Midbrain (tissue), 1 donor: ENCODE measurements at places on chromosomes 3 and 15.
A peak's percentile ranks its signal among the peaks of the same experiment; 100 is the strongest.

DNA sequence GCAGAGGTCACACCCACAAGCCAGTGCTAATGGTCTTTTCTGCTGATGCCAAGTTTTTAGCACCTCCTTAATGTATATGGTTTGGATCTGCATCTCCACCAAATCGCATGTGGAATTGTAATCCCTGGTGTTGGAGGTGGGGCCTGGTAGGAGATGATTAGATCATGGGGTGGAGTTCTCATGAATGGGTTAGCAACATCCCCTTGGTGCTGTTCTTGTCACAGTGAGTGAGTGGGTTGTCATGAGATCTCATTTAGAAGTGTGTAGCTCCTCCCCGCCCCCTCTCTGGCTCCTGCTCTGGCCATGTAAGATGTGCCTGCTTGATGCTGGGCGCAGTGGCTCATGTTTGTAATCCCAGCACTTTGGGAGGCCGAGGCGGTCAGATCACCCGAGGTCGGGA lies 37.3 kb upstream of the KLHL6 start:
- no peak for DNase-seq

- DNase-seq = no peak
Measured at GRCh38 chr3:195042743-195043606, 228.0 kb downstream of the XXYLT1 start.

GRCh38 chr3:33658991-33659848 lies 58.8 kb downstream of the CLASP2 start:
- DNase-seq = peak; percentile 95

DNA sequence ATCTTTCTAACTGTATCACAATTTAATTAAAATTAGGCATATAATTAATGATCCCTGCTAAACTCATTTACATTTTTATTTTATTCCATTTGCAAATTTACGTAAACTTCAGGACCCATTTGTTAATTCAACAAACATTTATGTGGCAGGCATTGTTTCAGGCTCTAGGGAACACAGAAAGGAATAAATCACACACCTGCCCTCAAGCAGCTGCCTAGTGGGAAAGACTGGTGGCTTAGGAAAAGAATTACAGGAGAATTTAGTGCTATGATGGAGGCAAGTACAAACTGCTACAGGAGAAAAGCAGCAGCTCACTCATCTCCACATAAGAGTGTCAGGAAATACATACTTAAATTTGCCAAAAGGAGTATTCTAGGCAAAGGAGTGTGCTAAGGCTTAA lies 11.2 kb downstream of the CBLB start:
- no peak for DNase-seq

- no peak for DNase-seq
Measured at GRCh38 chr15:71821547-71822129, 11.3 kb downstream of the NR2E3 start.

GRCh38 chr15:29802411-29802810 lies 19.9 kb downstream of the TJP1 start:
- no peak for DNase-seq

- DNase-seq = no peak
Measured at GRCh38 chr3:26719134-26719533, 96.6 kb downstream of the LRRC3B start.

- peak; percentile 68 for DNase-seq
Measured at GRCh38 chr3:183822631-183823030, 2.7 kb downstream of the MAP6D1 start.

DNA sequence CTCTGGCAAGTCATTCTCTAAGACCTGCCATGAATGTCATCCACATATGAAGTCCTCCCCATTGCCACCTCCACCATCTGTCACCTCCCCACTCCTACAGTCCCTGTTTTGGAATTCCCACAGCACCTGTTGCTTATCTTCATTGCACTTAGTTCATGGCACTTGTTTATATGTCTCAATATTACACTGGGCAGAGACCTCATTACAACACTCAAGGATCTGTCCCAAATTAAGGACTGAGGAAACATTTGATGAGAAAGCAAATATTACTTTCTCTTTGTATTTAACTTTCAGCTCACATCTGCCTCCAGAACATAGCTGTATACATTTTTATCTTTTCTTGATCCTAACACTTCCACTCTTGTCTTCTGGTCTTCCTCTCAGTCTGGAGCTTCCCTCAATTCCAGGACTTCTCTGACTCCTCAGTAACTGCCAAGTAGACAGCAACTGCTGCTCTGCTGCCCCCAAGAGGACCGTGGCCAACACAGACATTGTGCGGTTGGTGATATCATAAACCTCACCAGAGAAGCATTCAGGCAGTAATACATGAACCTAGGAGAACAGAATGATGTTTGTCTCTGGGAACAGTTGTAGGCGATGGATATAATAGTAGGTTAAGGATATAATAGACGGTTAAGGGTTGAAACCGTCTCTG lies 45.0 kb upstream of the FGF12 start:
- peak; percentile 4 for DNase-seq

DNA sequence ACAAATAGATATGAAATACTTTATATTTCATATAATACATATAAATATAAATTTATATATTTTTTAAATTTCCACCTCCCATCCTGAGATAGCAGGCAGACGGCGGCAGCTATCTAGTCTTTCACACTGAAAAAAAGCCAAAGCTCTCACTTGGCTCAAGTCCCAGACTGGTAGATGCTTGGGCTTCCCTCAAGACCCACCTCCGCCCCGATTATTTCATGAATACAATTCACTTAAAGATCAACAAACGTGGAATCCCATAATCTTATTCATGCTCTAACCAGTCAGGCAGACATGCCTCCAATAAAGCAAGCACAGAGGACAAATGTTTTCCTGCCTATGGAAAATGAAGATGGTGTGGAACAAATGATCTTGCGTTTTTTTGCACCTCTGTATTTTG lies 275.9 kb upstream of the NR2F2 start:
- DNase-seq = no peak

DNA sequence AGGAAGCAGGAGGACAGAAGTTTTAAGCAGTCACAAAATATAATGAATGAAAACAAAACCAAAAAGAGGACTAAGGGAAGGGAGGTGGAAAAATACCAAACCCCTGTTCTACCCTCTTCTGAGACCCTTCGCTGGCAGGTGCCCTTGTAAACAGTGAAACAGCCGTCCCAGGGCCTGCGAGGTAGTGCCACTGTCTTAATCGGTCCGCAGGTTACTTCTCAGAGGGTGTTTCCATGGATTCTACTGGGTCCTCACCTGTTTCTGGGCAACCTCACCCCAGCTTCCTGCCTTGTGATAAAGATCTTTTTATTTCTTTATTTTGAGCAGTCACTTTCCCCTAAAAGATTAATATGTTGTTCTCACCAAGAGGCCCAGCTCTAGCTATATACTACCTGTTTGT lies 65.3 kb downstream of the SLC30A4 start:
- no peak for DNase-seq

DNA sequence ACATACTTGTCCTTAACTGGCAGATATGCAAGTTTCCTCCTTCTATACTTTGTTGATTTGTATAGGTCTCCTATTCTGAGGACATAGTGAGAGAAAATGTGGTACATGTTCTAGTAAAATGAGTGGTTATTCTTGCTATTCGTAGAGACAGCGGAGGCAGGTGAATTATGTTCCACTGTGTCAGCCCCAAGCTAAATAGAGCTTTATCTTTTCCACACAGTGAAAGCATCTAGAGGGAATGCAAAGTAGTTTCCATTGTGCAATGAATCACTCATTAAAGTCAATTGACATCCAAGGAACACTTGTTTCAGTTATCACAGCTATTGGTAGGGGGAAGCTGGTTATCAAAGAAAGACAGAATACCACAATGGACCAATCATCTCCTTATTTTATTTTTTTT lies 262.4 kb downstream of the NLGN1 start:
- no peak for DNase-seq

GRCh38 chr3:93988283-93988682 lies 8.3 kb downstream of the ARL13B start:
- no peak for DNase-seq

DNA sequence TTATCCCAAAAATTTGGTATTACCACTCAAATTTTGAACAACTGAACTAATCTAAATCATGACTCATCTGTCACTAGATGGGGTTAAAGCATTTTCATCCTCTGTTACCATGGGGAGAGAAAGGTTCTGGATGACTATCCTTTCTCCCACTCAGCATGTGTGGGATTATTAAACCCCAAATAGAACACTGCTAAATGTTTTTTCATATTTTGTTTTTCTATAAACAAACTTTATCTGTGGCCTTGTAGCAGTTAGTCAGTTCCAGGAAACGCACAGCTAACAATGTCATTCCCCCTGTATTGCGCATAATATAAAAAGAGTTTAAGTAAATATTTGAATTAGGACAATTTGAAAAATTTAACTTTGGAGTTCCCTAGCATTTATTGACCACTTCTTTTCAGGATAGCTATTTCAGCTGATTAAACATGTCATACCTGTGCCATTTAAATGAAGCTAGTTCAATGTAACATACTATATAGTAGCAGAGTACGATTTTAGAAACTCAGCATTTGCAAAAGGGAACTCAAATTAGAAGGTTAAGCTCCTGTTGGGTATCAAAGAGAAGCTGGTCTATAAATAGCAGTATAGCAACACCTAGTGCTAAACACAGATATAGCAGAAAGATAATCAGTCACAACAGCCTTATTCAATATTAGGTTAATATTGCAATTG lies 9.2 kb upstream of the TMEM212 start:
- peak; percentile 21 for DNase-seq

GRCh38 chr15:80788536-80788935 lies 9.4 kb downstream of the CEMIP start:
- DNase-seq = no peak

DNA sequence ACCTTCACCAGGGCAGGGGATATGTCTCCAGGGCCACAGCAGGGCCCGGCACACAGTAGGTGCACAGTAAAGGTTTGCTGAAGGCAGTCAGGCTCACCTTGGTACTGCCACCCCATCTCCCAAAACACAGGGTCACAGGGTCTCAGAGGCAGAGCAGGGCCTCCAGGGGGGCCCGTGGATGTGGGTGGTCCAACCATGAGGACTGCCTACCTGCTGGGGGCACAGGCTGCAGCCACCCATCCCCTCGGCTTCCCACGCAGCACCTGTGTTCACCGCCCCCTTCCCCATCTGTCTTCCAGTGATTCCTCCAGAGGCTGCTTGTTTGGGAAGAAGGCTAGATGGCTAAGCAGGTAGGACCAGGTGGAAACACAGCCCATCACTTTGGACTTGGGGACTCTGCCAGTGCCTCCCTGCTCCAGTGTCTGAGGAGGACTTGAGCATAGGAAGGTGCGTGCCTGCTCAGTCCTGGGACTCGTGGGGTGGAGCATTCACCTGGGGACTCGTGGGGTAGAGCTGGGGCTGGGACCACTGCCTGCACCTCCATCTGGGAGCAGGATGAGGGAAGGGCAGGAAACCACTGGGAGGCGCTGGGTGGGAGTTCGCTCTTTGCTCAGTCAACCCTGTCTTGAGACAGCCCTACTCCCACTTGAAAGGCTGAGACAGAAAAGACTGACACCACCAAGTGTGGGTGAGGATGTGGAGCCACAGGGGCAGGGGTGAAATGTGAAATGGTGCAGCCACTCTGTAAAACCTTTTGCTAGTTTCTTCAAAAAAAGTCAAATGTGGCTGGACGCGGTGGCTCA lies 18.8 kb upstream of the PLXND1 start:
- no peak for DNase-seq

GRCh38 chr15:69828181-69828828 lies 269.4 kb downstream of the TLE3 start:
- no peak for DNase-seq

- DNase-seq = no peak
Measured at GRCh38 chr3:132973441-132973840, 64.8 kb upstream of the TMEM108 start.

- DNase-seq = peak; percentile 49
Measured at GRCh38 chr3:50278880-50279224, at the start of gene LSMEM2. Gene LSMEM2 (plus strand): TSS chr3:50279087. CDS start chr3:50279114, 27 bp downstream.

- no peak for DNase-seq
Measured at GRCh38 chr3:194967151-194968117, 281.8 kb downstream of the FAM43A start.

DNA sequence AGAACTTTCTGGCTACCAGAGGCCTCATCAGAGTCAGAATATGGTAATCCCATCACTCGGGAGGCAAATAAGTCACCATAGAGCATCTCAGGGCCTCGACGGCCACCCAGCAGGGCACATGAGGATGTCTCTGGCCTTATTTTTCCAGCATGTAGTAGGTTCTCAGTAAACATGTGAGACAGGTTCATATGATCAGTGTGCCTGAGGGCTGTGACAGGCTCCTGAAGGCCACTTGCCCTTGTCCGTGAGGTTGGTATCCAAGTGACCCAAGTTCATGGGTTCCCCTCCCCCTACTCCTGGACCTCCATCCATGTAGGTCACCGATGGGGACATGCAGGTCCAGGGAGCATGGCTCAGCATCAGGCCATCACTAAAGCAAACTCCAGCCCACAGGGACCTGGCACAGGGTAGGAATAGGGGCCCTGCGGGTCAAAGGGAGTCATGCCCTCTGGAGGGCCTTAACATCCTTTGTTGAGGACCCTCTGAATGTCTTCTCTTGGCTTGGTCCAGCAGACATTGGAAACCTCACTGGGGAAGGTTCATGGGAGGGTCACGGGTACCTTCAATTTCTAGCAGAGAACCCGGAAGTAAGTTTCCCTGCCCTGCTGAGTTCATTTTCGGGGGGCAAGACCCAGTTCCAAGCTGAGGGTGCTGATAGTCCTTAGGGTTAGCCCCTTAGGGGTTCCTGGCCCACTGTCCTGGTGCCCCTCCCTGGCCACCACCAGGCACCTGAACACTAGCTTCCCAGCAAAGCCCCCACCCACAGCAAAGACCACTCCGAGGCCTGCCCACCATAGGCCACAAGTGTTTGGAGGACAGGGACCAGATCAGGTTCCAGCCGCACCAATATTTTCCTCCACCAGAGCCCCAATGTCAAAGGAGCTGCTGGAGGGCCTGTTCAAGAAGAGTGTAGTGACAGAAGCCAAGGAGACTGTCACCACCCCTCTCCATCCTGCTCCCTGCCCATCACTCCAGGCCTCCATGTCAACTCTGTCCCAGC lies 61.1 kb downstream of the ZNF445 start:
- no peak for DNase-seq

DNA sequence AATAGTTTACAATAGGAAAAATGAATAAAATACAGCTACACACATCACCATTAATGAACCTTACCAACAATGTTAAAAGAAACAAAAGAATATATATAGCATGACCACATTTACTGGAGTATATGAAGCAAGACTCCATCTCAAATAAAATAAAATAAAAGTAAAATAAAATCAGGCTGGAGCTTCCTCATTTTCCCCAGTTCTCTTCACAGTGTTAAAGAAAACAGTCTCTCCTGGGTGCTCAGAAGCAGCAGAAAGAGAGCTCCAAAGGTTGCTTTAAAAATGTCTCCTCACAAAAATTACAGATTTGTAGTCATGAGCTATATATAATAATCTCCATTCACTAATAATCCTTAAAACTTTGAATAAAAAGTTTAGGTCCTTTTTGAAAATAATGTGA lies 48.8 kb downstream of the PIK3CB start:
- DNase-seq = no peak

- no peak for DNase-seq
Measured at GRCh38 chr15:42819786-42820185, 82.9 kb upstream of the CDAN1 start.

GRCh38 chr3:146065573-146066006 lies 95.4 kb downstream of the PLOD2 start:
- peak; percentile 80 for DNase-seq
